ENCODE measurements at places on chromosomes 16 and 17. TPM values are rescaled to one million over a fixed set of nuclear protein-coding genes. Genes with fewer than 3 reads are reported as not detected.

- DNase-seq = no peak
Observed at GRCh38 chr16:25941800-25942499, 250.2 kb downstream of the HS3ST4 start.

GRCh38 chr16:10835281-10835931 lies 16.8 kb upstream of the TVP23A start:
- no peak for DNase-seq

DNA sequence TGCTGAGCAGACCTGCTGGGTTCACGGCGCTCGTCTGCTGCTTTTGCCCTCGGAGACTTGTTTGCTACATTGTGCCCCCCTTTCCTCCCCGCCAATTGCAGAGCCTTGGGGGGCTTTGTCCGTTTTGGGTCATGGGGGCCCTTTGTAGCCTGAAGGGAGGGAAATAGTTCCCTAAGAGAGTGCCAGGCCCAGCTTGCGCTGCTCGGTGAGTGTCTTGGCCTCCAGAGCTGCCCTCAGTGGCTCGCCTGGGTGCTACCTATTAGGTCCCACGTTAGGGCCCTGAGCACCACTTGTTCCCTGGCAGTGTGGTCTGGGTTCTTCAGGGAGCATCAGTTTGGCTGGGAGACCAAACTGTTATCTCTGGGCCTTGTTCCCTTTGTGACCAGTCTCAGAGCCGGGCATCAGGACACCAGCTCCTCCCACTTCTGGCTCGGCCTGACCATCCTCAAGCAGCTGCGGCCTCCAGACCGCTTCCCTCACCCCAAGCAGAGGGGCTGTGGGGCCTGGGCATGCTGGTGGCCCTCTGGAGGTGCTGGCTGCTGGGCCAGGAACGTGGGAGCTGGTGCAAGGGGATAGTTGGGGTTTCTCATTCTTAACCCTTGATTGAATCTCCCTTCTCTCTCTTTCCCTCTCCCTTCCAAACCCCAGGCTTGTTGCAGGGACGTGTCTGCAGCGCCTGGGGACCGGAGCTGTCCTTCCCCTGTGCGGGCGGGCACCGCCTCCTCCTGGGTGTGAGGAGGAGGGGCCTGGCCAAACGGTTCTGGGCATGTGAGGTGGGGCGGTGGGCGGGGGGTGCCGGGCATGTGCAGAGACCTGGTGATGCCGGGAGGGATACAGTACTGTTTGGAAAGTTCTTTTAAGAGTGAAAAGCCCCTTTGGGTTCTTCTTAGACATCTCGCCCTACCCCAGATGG lies 16.0 kb upstream of the ITGB4 start:
- no peak for DNase-seq

- no peak for DNase-seq
Observed at GRCh38 chr17:70099884-70100283, 24.9 kb downstream of the KCNJ16 start.

GRCh38 chr16:65202461-65202860 lies 80.6 kb upstream of the CDH11 start:
- no peak for DNase-seq

GRCh38 chr16:79050063-79050462 lies 550.5 kb downstream of the MAF start:
- no peak for DNase-seq

GP2 gene
- total RNA-seq = 2.2 TPM

GPR139 gene
- total RNA-seq = not detected

All from mesenteric fat pad (tissue), 1 donor.